Ecto neural progenitor cell (in vitro differentiated cells): ENCODE measurements at places on chromosomes 16 and 17.
A peak's percentile ranks its signal among the peaks of the same experiment; 100 is the strongest.

DNA sequence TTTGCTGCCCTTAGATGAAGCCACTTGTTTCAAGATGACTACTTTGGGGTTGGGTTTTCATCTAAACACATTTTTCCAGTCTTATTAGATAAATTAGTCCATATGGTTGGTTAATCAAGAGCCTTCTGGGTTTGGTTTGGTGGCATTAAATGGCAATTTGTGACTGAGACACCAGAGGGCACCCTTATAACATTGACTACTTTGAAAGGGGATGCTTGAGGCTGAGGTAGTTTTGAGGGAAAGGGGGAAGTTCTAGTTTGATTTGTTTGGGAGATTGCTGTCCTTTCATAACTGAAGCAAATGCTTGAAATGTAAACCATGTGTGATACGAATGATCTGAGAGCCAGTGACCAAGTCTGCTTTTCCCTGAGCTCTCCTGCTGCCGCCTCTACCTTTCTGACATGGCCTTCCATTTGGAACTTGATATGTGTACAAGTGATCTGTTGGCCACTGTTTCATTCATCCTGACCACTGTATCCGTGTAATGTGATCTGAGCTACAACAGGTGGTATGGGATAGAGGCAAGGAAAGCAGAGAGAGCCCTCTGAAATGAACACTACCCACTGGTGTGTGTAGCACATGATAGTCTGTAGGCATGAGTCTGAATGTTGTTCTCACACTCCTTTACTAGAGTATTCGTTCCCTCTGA lies 5.8 kb upstream of the RARA start:
- DNase-seq = peak; percentile 59

DNA sequence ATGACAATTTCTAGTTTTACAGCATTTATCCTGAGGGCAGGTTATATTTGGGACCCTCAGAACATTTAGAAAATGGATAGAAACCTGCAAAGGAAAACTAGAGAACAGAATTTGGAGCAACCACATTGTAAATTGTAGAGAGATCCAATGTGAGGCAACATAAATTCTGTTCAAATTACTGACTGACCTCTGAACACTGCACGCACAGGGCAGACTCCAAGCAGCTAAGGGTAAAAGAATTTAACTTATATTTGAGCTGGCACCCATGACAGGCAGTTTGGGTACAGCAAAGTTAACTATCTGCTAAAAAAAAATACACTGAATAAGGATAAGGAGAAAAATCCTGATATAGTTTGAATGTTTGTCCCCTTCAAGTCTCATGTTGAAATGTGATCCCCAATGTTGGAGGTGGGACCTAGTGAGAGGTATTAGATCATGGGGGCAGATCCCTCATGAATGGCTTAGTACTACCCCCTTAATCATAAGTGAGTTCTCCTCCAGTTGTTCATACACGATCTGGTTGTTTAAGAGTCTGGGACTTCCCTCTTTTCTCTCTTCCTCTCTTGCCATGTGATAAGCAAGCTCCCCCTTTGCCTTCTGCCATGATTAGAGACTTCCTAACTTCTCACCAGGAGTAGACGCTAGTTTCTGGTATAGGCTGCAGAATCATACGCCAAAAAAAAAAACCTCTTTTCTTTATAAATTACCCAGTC lies 75.7 kb downstream of the FBXL20 start:
- no peak for DNase-seq

DNA sequence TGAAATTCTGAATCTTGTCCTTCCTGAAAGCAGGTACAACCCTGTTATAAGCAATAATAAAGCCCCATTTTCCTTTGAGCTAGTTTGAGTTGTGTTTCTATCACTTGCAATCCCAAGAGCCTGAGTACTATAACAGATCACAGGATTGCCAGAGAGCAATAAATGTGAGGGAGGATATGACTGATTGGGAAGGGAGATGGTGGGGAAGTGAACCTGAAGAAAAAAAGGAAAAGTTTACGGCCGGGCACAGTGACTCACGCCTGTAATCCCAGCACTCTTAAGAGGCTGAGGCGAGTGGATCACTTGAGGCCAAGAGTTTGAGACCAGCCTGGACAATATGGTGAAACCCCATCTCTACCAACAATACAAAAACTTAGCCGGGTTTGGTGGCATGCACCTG lies 80.4 kb downstream of the COX10 start:
- no peak for DNase-seq

DNA sequence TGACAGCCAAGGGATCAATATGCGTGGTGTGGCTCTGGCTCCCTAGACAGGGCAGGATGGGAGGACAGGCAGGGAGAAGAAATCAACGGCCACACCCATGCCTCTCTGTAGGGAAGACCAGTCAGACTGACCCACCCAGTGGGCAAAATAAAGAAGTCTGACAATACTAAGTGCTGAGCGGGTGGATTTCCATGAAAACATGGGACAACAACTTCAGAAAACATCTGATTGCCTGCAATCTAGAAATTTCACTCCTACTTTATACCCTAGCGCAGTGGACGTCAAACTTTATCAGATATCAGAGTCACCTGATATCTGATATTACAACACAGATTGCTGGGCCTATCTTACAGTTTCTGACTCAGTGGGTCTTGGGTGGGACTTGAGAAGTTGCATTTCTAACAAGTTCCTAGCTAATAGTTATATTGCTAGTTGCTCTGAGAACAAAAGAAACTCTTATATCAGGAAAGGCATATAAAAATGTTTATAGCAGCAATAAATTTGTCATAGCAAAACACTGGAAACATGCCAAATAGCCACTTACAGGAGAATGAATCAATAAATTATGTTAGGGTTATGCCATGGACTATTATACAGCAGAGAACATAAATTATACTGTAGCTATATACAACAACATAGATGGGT lies 38.4 kb downstream of the C17orf67 start:
- no peak for DNase-seq

GRCh38 chr16:19639986-19640421 lies 78.0 kb downstream of the KNOP1 start:
- no peak for DNase-seq

- DNase-seq = no peak
Observed at GRCh38 chr16:48862087-48862532, 252.1 kb upstream of the N4BP1 start.

- DNase-seq = no peak
Observed at GRCh38 chr17:8494506-8495111, 58.9 kb downstream of the NDEL1 start.

DNA sequence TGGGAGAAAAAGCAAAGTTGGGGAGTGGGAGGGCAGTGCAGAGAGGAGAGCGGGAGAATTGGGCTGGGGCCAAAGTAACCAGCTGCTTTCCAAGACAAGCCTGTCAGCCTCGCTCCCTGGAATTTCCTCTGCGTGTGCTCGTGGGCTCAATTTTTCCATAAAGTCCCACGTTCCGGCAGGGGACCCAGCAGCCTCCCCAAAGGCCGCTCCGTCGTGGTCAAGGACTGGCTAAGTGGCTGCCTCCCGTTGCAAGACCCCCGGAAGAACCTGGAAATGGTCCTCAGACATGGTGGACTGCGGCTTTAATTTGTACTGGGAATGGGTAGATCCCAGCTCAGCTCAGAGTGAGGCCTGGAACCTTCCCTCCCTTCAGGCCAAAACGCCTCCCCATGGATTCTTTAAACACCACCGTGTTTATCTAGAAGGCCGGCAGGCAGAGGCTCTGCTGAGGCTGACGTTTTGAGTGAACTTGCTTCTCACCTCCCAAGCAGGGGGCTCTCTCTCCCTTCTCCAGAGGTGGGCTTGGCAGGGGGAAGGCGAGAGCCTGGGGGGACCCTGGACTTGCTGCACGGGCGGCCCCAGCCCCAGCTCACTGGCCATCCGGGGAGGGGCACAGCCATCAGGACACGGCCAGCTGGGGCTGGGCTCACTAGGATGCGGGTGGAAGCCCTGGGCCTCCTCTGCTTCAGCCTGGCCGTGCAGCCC lies 190.0 kb downstream of the C16orf95 start:
- no peak for DNase-seq

- DNase-seq = no peak
Observed at GRCh38 chr17:35447499-35447898, 1.1 kb downstream of the SLFN13 start.

- no peak for DNase-seq
Observed at GRCh38 chr17:60534613-60535157, 8.6 kb upstream of the APPBP2 start.

- DNase-seq = no peak
Observed at GRCh38 chr16:52293204-52293603, 253.7 kb downstream of the TOX3 start.

DNA sequence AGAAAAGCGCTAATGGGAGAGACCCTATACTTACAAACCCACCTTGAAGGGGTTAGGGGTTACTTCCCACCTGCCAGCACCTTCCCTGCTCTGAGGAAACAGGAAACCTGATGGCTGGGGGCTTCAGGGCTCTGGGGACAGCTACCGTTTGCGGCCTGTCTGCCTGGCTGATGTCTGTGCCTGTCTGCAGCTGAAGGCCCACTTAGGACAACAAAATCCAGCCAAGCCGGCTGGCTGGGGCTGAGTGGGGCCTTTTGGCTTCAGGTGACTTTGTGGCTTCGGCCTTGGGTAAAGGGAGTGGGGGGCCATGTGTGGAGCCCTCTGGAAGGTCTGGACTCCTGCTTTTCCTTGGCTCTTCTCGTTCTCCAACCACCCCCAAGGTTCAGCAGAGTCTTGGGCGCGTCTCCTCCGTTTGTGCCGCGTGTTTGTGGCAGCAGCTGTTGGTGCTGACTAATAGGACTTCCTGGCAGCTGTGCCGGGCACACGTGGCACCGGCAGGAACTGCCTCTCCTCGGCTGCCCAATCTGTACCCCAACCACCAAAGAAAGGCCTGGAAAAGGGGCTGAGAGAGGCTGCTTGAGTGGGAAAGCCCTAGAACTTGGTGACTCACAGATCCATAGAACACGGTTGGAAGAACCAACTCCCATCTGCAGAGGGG lies 186.7 kb downstream of the MSI2 start:
- DNase-seq = no peak

DNA sequence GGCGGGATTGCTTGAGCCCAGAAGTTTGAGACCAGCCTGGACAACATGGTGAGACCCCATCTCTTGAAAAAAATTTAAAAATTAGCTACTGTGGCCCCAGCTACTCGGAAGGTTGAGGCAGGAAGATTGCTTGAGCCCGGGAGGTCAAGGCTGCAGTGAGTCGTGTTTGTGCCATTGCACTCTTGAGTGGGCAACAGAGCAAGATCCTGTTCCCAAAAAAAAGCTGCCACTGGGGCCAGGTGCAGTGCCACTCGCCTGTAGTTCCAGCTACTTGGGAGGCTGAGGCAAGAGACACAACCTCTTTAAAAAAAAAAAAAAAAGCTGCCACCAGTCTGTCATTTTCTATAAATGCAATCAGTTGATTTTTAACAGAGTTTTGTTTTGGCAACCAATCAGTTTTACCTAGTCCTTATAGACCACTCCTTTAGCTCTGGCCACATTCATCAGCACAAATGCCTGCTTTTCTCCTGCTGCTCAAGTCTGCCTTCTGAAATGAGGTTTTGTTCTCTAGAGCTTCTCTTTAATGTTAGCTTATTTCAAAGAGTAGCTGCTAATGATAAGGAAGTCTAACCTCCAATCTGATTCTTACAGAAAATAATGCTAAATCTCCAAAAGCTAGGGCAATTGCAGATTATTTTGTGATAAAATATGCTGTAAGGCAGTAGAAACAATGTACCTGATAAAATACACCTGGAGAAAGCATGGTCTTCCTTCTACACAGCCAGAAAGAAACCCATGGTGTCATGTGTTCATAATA lies 64.8 kb downstream of the TUBD1 start:
- DNase-seq = no peak

DNA sequence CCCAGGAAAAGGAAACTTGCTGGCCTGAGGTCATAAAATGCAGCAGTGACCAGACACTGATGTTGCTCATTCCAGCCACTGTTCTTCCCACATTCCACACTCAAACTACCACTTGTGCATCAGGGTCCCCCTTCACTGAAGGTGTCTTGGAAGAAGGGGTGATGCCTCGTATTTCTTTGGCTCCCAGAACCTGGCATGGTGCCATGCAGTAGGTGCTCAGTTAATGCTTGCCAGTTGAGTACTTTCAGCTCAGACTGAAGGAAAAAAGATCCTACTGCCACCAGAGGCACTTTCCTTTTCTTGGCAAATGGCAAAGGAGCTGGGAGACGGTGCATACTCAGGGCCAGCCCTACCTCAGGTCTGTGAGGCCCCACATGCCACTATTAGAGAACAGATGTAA lies 73.5 kb downstream of the TEX14 start:
- no peak for DNase-seq

- no peak for DNase-seq
Observed at GRCh38 chr16:61323456-61323855, 712.8 kb downstream of the CDH8 start.

DNA sequence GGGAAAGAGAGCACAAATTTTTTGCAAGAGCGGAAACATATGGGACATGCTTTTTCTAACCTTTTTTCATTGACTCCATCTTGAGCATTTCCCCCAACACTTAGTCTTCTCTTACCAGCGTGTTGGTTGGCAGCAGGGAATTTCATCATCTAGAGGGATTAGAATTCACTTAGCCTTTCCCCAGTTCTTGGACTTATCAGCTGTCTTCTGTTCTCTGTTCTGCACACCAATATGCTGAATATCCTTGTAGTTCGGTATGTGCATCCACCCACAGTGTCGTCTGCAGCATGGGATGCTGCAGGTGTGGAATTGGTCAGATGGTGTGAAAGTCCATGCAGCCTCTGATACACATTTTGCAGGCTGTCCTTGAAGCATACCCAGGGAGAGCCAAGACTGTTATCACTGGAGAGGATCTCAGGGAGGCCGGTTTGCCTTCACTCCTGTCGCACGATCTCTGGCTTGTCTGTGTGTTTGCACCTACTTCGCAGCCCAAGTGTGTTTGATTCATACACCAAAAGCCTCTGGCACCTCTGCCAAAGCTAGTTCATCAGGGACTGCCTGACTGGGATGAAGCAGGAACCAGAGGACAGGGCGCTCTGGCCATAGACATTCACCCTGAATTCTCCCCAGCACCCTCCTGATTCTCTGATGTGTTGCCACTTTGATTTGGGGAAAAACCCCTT lies 93.3 kb downstream of the SOCS1 start:
- no peak for DNase-seq

GRCh38 chr16:73976644-73977043 lies 320.0 kb upstream of the PSMD7 start:
- no peak for DNase-seq
